MCF 10A (cell line): ENCODE measurements at places on chromosomes 7 and 10. TPM values are rescaled to one million over a fixed set of nuclear protein-coding genes. Genes with fewer than 3 reads are reported as not detected.

DNA sequence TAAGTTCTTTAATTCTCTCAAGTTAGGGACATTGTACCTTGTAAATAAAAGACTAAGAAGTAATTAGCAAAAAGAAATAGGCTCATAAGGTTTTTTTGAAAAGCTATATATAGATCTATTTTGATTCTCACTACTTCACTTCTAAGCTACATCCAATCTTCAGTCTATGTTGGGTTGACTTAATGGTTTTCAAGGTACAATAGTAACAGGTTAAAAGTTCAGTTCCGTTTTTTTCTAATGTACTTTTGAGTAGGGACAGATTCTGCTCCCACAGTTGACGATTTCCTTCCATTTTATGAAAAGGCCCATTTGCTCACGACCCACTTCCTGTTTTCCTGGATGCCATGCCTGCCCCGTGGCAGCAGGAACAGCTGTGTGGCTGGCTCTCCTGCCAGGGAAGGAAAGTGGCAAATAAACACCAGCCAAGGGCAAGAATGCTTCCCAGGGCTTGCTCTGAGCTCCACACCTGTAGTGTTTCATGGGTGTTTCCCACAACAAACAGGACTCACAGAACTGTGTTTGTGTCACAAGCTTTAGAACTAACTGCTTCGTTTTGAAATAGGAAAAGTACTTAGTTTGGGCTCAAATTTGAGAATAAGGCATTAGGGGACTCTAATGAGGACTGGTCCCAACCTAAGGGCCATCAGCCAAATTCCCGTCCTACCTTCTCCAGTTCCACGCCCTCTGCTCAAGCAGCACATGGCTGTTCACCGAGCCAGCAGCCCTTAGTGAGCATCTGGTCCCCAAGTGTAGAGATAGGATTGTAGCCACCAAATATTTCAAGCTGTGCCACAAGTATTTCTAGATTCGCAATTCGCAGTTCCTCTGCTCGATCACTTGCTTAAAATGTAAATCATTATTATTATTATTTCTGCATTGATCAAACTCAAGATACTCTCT, 240.7 kb downstream of the COBL start:
- DNase-seq, result no peak

Gene FAS
- total RNA-seq, result 55.6 and 60.2 TPM in 2 replicates

Gene IL6
- 13.8 and 22.0 TPM in 2 replicates for total RNA-seq

GRCh38 chr7:98795741-98796493, 73.9 kb downstream of the TMEM130 start:
- DNase-seq, result no peak

Gene VGF
- total RNA-seq, result 11.2 and 12.8 TPM in 2 replicates

Gene RUFY2
- 25.9 and 32.0 TPM in 2 replicates for total RNA-seq

DNA sequence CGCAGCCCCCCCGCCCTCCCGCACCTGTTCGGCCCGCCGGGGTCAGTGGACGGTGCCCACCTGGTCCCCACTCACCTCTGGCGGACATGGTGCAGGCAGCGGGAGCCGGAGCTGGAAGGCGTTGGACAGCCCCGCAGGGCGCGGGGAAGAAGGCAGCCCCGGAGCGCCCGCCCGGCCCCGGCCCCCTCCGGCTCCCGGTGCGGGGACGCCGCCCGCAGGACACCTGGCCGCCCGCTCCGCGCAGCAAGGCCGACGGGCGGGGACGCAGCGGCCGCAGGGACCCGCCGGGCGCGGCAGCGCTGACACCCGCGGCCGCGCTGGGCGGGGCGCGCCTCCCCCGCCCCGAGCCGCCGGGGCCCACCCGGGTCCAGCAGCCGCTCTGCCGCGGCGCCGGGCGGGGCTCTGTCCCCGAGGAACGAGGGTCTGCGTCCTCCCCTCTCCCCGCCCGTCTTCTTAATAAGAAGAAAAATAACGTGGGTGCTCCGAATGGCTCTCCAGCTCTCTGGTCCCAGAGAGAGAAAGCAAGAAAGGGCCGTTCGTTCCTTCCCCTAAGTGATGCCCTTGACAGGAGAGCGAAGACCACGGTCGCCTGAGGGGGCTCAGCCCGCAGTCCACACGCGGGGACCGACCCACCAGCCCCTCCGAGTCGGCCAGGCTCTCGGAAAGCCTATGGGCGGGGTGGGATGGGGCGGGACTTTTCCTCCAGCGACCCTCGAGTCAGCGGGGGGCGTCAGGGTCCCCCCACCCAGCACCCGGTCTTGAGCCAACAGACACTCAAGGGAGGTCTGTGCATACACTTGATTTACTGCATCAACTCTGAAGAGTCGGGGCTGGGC, 53.4 kb upstream of the FHIP2A start:
- no peak for DNase-seq

Gene DNAJB12
- 64.7 and 68.1 TPM in 2 replicates for total RNA-seq

Gene GTPBP4
- total RNA-seq, result 138 and 142 TPM in 2 replicates

Gene ZDHHC6
- total RNA-seq, result 25.9 and 26.3 TPM in 2 replicates

- no peak for DNase-seq
Observed at GRCh38 chr7:129227646-129228578, 3.1 kb downstream of the AHCYL2 start.

DNA sequence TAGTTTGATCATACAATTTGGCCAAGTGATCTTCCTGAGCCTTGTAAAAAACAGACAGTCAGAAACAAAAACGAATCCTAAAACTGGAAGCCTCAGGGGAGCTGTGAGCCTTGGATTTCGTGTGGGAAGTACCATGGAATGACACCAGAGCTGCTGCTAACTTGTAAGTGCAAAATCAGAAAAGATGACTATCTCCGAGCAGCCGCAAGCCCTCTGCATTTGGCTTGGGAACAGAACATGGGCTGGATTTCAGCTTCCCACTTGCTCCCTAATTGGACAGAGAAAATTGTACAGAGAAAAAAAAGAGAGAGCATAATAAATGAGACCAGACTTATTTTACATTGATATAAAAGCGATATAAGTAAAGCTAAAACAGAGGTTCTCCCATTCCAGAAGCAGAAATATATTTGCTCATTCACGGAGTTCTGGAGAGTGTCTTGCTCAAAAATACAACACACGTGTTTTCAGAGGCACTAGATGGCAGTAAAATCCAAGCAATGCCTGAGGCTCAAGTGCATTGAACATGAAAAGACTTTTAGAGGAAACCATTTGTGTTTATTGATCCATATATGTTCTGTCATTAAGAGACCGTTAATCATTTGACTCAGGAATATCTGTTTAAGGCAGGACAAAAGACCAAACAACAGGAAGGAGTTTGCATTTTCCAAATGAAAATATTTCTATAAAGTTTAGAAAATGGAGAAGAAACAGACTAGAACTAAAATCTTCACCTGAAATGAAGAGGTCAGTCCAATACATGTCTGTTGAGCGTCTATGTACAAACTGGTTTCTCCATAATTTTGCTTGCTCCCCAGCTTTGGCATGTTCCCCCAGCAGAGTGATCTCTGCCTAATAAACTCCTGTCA, 78.3 kb upstream of the SLC26A5 start:
- peak; percentile 30 for DNase-seq

Gene KCNMA1
- 7.5 and 16.4 TPM in 2 replicates for total RNA-seq

GRCh38 chr10:4270116-4270515, 485.1 kb upstream of the KLF6 start:
- DNase-seq, result peak; percentile 47

DNA sequence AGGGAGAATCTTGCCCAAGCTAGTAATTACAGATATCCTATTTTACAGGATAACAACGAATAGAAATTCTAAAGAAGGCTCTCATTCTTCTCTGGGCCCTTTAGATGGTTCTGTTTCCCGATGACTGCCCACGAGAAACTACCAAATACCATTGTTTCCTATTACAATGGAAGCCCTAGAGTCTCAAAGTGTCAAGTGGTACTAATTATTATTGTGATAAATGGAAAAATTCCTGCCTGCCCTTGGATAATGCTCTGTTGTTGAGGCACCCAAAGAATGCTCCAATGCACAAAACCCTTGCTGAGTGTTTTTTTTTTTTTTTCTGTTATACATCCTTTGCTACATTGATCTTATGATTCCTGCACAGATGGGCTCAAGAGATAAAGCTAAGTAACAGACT, 504.5 kb downstream of the XPNPEP1 start:
- DNase-seq, result no peak

Gene PTN
- 0.26 TPM in 1 of 2 replicates, not detected in the other for total RNA-seq

- DNase-seq, result peak; percentile 54
Observed at GRCh38 chr7:81284576-81284975, 365.7 kb upstream of the SEMA3C start.

Gene TRIL
- total RNA-seq, result not detected in 2 replicates

Gene CPA4
- total RNA-seq, result 1.8 and 4.3 TPM in 2 replicates

DNA sequence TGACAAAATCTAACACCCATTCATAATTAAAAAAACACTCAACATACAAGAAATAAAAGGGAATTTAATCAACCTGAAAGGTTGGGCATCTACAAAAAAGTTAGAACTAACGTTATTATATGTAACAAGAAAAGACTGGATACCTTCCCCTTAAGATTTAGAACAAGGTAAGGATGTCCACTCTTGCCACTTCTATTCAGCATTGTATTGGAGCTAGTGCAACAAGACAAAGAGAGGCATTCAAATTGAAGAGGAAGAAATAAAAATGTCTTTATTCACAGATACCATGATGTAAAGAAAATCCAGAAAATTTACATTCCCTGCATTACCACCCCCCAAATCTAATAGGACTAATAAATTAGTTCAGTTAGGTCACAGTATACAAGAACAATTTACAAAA, 18.3 kb downstream of the FAM149B1 start:
- no peak for DNase-seq

DNA sequence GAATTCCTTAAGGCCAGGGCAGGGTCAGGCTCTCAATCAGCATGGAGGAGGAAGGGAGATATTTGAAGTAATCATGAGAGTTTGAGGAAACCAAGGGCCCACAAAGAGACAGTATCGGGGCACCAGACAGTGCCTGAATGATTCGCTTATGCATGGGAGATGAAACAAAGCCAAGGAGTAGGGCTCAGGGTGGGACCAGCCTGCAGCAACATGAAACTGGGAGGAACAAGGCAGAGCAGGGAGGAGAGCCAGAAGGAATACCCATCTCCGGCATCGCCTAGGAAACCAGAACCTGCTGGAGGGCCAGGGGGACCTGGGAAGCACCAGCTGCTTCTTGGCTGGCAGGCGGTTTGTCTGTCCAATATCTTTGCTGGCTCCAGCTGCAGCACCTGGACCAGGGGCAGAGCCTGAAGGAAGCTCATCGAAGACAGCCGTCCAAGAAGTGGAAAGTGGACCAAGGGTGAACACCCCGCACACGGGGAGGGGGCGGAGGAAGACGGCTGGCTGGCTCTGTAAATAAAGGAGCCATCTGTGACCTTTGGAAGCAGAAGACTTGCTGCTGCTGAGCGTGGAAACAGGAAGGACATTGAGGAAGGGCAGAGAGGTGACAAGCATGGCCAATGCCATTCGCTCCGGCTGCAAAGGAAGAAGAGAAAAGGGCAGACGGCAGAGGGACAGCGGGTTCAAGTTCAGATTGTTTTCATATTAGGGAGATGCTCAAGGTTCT, 34.4 kb upstream of the ECHDC3 start:
- DNase-seq, result no peak

GRCh38 chr10:58920655-58921003, 255.8 kb upstream of the PHYHIPL start:
- no peak for DNase-seq

DNA sequence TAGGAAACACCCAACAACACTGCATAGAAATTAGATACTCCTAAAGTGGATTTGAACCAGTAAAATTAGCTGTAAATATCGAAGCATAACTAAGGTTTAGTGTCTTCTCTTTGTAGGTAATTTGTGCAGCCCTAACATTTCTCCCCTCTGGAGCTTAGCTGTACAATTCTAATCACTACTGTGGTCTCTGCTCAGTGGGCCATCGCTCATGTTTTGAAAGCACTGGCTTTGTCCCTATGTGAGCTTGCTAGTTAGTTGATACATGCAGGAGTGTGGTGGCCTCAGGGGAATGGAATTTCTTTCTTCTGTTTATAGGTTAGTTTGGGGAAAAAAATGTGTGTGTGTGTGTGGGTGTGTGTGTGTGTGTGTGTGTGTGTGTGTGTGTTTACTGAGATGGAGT, 373.1 kb downstream of the DPP6 start:
- DNase-seq, result no peak

- DNase-seq, result peak; percentile 55
Observed at GRCh38 chr7:2521952-2522591, 2.5 kb downstream of the LFNG start.

GRCh38 chr10:72277340-72277995, 3.7 kb downstream of the DDIT4 start:
- no peak for DNase-seq

DNA sequence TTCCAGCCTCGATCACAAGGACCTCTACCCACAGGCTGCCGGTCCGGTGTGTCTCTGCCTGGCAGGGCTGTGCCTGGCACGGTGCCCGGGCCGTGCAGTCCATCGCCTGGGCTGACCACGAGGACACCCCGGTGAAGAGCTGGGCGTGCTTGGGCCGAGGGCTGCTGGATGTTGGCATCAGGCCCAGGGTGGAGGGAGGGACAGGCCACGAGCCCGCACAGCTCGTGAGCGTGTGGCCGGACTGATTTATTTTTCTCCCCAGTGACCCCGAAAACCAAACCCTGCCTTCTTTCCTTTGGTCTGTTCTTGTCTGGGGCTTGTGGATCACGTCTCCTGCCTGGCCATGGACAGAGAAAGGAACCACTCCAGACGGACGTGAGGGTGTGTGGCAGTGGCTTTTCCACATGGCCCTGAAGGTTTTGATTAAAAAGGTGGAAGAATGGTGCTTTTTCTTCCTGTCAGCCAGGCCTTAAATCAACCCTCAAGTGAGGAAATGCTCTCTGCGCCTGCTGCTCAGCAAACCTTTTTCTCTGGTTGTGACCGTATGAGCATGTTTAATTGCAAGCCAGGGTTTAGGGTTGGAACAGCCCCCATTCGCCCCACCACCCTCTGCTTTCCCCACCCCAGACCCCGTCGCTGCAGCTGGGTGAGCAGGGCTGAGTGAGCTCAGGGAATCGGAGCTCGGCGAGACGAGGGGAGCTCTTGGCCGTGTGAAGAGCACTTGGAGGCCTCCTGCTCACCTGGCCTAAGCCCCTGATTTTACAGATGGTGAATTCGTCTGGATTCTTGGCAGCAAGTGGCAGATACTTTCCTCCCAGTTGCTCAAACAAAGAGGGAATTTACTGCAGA, 130.1 kb downstream of the RGS10 start:
- no peak for DNase-seq

Gene CYP26A1
- total RNA-seq, result not detected in 2 replicates

- DNase-seq, result peak; percentile 76
Observed at GRCh38 chr7:135253851-135254771, 20.5 kb downstream of the STRA8 start.

DNA sequence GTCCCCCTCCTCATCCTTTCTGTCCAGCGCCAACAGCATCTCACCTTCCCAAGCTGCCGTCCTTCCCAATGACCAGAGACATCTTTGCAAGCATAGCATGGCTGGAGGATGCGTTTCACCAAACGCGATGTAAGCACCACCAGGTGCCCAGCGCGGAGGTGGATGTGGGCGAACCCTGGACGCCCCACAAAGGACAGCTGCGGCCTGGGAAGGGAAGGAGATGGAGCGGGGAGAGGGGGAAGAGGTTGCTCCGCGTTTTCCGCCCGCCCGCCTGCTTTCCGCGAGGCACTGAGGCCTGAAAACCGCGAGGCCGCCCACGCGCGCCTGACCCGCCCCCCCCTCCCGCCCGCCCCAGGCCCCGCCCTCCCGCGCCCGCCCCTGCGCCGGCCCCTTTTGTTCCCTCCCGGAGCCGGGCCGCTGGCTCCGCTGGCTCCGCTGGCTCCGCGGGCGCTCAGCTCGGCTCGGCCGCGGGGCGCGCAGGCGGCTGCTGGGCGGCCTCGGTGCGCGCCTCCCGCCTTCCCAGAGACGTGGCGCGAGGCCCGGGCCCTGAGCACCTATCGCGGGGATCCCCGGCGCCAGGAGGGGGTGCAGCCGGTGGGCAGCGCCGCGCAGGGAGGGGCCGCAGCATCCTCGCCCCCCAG, at the start of gene CLIP2:
TSS of gene CLIP2 (plus strand) at position 390 of the 641 bp plus-strand sequence. CDS start 28,140 bp downstream, outside the sequence.
- DNase-seq, result peak; percentile 72

Gene NUTM2E
- total RNA-seq, result 0.12 and 0.37 TPM in 2 replicates

GRCh38 chr7:3486841-3487240, 185.8 kb downstream of the SDK1 start:
- DNase-seq, result peak; percentile 3
